ENCODE measurements at places on chromosomes 2 and 18.

DNA sequence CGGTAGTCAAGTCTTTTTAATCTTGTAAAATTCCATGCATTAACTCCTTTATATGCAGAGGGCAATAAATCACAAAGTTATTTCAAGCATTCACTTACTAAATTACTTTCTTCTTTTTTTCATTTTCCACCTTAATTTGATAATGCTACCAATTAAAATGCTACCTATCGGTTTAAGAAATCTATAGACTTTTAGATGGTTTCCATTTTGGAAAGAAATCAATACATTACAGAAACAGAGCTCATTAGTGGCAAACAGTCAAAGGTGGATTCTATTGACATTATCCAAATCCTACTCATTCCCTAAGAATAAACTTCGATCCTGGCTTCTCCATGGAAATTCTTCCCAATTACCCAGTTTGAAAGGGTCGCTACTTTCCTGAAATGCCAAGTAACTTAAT lies 176.5 kb downstream of the MREG start:
- no peak for DNase-seq

GRCh38 chr2:72278046-72278445 lies 130.4 kb upstream of the CYP26B1 start:
- no peak for DNase-seq

DNA sequence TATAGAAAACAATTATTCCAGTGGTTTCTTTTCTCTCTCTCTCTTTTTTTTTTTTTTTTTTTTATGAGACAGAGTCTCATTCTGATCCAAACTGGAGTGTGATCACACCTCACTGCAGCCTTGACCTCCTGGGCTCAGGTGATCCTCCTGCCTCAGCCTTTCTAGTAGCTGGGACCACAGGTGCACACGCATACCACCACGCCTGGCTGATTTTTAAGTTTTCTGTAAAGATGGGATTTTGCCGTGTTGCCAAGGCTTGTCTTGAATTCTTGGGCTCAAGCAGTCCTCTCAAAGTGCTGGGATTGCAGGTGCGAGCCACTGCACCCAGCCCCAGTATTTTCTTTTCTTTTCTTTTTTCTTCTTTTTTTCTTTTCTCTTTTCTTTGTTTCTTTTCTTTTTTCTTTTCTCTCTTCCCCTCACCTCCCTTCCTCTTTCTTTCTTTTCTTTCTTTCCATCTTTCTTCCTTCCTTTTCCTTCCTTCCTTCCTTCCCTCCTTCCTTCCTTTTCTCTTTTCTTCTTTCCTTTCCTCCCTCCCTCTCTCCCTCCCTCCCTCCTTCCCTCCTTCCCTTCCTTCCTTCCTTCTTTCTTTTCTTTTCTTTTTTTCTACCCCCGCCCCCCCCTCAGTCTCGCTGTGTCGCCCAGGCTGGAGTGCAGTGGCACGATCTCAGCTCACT lies 76.9 kb downstream of the ZNF532 start:
- DNase-seq = no peak

DNA sequence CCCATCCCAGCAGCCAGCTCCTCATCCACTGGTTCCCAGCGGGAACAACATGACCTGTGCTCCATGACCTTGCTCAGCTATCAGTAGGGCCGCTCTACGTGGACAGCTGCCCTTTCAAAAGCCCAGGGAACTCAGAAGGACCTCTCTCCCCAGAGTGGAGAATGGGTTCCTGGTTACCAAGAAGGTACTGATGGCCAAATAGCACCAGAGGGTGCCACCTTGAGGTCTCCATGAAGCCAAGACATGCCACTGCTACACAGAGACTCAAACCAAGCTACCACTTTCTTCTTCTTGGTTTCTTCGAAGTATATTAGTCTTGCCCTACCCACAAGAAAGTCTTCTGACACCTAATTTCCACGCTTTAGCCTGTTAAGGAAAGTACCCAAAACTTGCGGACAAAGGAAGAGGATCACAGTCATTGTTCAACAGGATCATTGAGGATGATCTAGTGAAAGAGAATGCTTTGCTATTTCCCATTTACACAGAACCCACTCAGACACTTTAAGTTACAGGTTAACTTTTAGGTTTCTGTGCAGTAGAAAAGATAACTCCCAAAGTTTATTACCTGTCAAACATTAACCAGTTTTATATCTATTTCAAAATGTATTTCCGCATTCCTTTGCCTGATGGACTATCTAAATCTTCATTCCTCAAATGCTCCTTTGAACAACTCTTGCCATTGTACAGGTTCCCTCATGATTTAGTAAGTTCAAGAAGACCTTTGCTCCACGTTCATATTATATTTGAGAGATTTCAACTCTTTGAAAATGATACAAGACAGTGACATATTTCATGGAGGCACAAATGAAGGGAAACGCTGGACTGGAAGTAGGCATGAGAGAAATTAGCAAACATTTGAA lies 102.2 kb downstream of the ALPK2 start:
- no peak for DNase-seq

DNA sequence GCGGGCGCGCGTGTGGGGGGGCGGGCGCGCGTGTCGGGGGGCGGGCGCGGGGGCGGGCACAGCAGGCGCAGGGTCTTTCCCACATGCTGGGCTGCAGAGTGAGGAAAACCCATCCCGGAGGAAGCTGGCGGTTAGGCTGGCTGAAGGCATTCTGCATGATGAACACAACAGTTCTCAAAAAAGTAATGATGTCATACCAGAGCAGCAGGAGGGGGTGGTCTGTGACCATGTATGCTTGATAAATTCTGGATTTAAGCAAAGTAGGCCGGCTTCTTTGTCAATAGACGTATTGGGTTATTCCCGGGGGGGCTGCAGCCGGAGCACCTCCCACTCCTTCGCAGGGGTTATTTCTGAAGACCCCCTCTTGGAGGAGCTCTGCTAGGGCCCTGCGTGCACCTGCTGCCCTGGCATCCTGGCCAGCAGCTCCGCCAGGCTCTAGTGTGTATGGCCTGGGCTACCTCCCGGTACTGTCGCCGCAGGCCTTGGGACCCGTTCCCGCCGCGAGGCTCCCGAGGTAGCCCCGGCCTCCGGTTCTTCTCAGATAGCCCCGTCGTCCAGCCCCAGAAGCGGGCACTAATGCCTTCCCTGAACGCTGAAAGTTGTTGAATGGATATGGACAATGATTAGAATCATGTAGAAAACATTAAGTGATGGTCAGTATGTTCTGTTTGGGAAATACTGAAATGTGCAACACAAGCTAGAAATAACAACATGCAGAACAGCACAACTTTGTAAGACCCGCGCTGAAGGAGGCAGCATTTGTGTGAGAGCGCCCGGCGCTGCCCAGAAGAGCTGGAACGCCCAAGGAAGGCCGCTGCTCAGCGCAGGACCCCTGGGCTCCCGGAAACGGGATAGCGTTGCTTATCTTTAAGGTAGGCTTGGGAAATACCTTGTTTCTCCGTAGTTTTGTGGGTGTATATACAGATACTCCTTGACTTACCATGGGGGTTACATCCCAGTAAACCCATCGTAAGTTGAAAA lies 101.4 kb upstream of the RAB6C start:
- DNase-seq = no peak
